Activated T-cell treated with anti-CD3 and anti-CD28 coated beads, Interleukin-2, amount 50 U/mL, for 72 hours (primary cell): ENCODE measurements at places on chromosomes 3 and 15. TPM values are rescaled to one million over a fixed set of nuclear protein-coding genes. Genes with fewer than 3 reads are reported as not detected.

- no peak for DNase-seq
These were observed 421.0 kb upstream of the CNTN4 start for GRCh38 chr3:1677576-1678156.

The PARP16 gene
- 25.4 TPM for total RNA-seq

GRCh38 chr3:195083659-195084058, 187.3 kb downstream of the XXYLT1 start:
- DNase-seq, result no peak

The GNL3 gene
- 131 TPM for total RNA-seq
